Prostate gland (tissue), 2 donors: ENCODE measurements at places on chromosomes 6 and 20. TPM values are rescaled to one million over a fixed set of nuclear protein-coding genes. Genes with fewer than 3 reads are reported as not detected.

LAMA2 gene
- 10.1 TPM for total RNA-seq

NNAT gene
- 4.3 TPM for total RNA-seq

PDE10A gene
- total RNA-seq = 13.5 TPM

MYLK4 gene
- 0.46 TPM for total RNA-seq

TOX2 gene
- total RNA-seq = 52.8 TPM

TPX2 gene
- 1.4 TPM for total RNA-seq

C20orf141 gene
- not detected for total RNA-seq

PAK5 gene
- total RNA-seq = 1.9 TPM

OVOL2 gene
- total RNA-seq = 25.6 TPM

GLP1R gene
- total RNA-seq = 0.23 TPM

FOXS1 gene
- total RNA-seq = 8.3 TPM

ADAM33 gene
- total RNA-seq = 18.2 TPM

CUL7 gene
- total RNA-seq = 18.6 TPM

HLA-DPB1 gene
- total RNA-seq = 57.5 TPM

CST4 gene
- not detected for total RNA-seq

PLAGL1 gene
- total RNA-seq = 25.8 TPM

SERPINB6 gene
- total RNA-seq = 155 TPM

PRR18 gene
- not detected for total RNA-seq

NR2E1 gene
- not detected for total RNA-seq

GSTA3 gene
- total RNA-seq = 20.2 TPM

SLC22A1 gene
- 4.4 TPM for total RNA-seq

DPPA5 gene
- not detected for total RNA-seq

CALHM4 gene
- total RNA-seq = 0.57 TPM

STX7 gene
- 17.6 TPM for total RNA-seq

CST1 gene
- total RNA-seq = 8.3 TPM

VWA7 gene
- 13.0 TPM for total RNA-seq

WFDC5 gene
- 1.0 TPM for total RNA-seq

PMEPA1 gene
- total RNA-seq = 96.5 TPM

C6orf15 gene
- not detected for total RNA-seq

SYCP2L gene
- 0.46 TPM for total RNA-seq

AGER gene
- total RNA-seq = 3.8 TPM

VSTM2L gene
- 31.3 TPM for total RNA-seq

GCLC gene
- total RNA-seq = 81.2 TPM

BTN1A1 gene
- total RNA-seq = not detected

FRK gene
- total RNA-seq = 6.9 TPM

GNAS-AS1 gene
- 1.8 TPM for total RNA-seq

SIGLEC1 gene
- total RNA-seq = 5.3 TPM

PPP1R11 gene
- 59.3 TPM for total RNA-seq

LHFPL5 gene
- not detected for total RNA-seq

ATP9A gene
- 118 TPM for total RNA-seq

CTCFL gene
- 10.8 TPM for total RNA-seq

PBOV1 gene
- not detected for total RNA-seq

MAP7 gene
- total RNA-seq = 45.2 TPM

C20orf202 gene
- not detected for total RNA-seq

WFDC10B gene
- not detected for total RNA-seq

BTNL2 gene
- total RNA-seq = not detected

CLVS2 gene
- total RNA-seq = 4.2 TPM

CNBD2 gene
- 3.3 TPM for total RNA-seq

NT5E gene
- total RNA-seq = 31.2 TPM

OTOR gene
- not detected for total RNA-seq

LRRC73 gene
- total RNA-seq = 0.68 TPM

ELOVL5 gene
- total RNA-seq = 193 TPM

CCM2L gene
- 4.6 TPM for total RNA-seq

PTCHD4 gene
- 1.1 TPM for total RNA-seq

KCNK5 gene
- 2.7 TPM for total RNA-seq
